CD4-positive, alpha-beta T cell treated with Interleukin-10 for 1 hour (primary cell): ENCODE measurements at places on chromosomes 3 and 15.

- DNase-seq = no peak
Measured at GRCh38 chr3:113660458-113660857, 36.0 kb downstream of the USF3 start.

- peak; percentile 14 for DNase-seq
Measured at GRCh38 chr3:153442799-153443487, 280.9 kb downstream of the RAP2B start.

DNA sequence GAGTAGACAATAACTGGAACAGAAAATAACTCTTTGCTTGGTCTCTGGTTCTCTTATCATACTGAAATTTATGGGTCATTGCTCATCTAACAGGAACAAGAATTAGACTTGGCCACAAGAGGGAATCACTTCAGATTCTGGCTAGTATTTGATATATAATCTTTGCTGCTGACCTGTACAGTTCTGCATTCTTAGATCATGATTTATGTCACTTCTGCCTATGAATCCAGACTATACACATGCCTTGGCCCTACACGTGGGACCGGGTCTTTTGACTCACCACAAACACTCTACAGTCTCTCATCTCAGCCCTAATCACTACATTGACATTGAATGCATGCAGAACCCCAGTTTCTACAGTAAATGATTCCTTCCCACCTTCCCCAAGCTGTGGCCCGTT is 162.5 kb upstream of the SOX2 start:
- DNase-seq = no peak

- DNase-seq = no peak
Measured at GRCh38 chr3:99319450-99319849, 318.9 kb upstream of the COL8A1 start.

DNA sequence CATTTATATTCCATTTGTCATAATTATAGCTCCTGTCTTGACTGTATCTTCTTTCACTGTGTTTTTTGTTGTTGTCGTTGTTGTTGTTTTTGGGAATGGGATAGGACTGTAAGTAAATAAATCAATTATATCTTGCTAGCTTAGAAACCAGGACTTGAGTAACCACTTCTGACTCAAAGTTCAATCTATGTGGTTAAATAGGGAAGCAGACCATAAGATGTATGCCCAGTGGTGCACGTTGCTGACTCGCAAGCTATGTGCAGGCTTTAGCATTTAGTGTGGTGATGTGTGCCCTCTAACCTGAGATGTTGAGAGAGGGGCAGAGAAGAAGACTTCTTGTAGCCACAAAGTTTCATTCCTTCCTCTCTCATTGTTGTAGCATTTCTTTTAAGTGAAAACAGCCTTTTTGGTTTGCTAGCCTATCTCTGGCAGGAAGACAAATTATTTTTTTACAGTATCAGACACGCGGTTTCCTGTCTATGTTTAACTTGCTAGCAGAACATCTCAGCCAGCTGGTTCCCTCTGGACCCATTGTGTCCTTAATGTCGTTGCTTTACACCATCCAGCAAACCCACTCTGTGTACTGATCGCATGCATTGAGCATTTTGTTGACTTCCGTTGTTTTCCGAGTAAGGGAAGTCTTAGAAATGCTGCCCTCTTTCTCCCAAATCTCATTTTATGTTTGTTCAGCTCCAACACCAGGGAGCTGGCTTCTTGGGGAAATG is 52.1 kb downstream of the TGFBR2 start:
- peak; percentile 70 for DNase-seq

DNA sequence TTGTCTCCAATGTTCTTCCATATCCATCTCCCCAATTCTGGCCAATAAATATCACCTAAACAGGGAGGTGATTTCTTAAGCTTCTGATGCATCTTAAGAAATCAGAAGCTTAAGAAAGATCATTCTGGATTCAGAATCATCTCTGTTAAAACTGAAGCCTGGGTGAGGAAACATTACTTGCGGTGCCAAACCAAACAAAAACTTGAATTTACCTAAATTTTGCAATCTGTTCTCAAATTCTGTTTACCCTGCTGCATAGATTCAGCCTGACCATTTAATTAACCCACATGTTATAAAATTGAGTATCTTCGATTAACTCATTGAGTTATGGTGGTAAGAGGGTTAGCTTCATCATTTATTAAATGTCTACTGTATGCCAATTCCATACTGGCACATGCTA is 204.4 kb upstream of the ZNF385D start:
- no peak for DNase-seq

GRCh38 chr3:119810018-119810435 is 28.1 kb downstream of the NR1I2 start:
- DNase-seq = peak; percentile 53

DNA sequence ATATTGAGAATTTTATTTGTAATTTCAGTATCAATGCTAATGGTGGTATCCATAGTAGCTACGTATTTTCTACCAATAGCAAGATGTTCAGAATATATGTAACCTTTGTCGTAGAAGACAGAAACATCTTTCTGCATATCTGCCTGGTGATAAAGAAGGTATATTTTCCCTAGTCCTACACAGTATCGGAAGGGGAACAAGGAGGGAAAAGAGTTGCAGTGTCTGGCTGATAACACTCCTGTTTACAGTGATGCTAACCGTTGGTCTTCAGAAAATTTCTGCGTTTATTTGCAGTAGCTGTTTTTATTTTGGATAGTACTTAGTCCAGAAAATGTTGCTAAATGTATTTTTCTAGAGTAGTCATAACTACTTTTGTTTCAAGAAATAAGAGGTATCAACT is 25.2 kb downstream of the TSC22D2 start:
- DNase-seq = no peak

GRCh38 chr3:170689893-170690660 is 104.2 kb upstream of the SLC7A14 start:
- peak; percentile 8 for DNase-seq

DNA sequence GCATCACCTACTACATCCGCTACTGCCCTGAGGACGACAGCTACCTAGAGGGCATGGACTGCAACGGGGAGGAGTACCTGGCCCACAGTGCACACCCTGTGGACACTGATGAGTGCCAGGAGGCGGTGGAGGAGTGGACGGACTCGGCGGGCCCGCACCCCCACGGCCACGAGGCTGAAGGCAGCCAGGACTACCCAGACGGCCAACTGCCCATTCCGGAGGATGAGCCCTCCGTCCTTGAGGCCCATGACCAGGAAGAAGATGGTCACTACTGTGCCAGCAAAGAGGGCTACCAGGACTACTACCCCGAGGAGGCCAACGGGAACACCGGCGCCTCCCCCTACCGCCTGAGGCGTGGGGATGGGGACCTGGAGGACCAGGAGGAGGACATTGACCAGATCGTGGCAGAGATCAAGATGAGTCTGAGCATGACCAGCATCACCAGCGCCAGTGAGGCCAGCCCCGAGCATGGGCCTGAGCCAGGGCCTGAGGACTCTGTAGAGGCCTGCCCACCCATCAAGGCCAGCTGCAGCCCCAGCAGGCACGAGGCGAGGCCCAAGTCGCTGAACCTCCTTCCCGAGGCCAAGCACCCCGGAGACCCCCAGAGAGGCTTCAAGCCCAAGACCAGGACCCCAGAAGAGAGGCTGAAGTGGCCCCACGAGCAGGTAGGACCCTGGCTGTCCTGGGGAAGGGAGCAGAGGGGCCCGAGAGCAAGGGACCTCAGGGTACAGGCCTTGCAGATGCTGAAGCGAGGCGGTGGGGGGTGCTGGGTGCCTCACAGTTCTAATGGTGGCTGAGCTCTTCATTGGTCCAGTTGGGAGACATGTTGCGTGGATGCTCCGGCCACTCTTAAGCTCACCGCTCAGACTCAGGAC is 168.6 kb downstream of the APBA2 start:
- DNase-seq = no peak

GRCh38 chr3:182436547-182436946 is 356.8 kb upstream of the ATP11B start:
- no peak for DNase-seq

DNA sequence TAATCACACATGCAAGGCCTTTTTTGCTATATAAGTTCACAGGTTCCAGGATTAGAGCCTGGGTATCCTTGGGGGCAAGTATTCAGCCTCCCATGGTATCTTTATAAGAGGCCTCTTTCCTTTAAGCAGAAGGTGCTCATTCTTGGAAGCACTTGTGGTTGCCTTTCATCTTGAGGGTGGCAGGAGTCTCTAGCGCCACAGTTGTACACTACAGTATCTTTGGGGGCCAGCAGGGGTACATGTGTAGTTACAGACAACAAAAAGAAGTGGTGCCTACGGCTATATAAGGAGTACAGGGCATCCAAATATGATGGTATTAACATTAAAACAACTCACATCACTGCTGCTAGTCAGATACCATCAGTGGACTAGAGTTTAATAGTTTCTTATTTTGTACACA is 62.1 kb downstream of the CCR1 start:
- DNase-seq = no peak

- DNase-seq = no peak
Measured at GRCh38 chr15:31485911-31486461, 159.4 kb downstream of the KLF13 start.

DNA sequence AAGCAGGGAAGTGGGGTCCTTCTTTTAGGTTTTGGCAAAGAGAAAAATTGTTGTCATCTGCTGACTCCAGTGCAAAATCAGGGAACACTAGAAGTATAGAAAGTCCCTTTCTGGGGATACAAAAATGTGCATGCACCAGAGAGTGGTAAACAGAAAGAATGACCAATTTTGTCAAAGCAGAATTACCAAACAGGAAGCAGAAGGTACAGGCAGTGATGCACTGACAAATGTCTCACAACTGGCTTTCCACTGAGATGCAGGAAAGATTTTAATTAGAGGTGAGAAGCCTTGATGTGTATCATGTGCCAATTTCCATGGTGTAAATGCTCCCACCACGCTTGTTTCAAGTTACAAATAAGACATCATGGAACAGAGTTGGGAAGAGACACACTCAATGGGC is 66.0 kb downstream of the TRIM69 start:
- DNase-seq = no peak

DNA sequence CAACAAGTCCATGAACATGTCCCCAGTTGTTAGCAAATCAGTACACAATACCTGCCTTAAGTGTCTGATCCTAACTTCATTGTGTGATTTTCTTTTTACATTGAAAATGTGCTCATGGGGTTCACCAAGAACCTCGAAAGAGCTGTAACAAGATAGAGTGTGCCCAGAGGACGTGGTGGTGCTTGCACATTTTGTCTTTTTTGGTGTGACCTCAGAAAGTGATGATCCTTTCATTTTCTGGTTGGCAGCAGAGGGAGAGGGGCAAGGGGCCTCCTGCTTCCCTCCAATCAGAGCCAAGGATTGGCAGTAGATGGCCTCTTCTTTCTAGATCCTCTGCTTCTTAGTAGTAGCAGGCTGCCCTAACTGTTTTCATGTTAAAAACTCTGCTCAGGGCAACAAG is 176.4 kb downstream of the OPA1 start:
- DNase-seq = no peak

GRCh38 chr3:77475507-77475906 is 435.6 kb downstream of the ROBO2 start:
- no peak for DNase-seq

- no peak for DNase-seq
Measured at GRCh38 chr3:104554425-104554824, 812.3 kb upstream of the ALCAM start.

GRCh38 chr15:96701443-96701842 is 370.9 kb downstream of the NR2F2 start:
- no peak for DNase-seq

DNA sequence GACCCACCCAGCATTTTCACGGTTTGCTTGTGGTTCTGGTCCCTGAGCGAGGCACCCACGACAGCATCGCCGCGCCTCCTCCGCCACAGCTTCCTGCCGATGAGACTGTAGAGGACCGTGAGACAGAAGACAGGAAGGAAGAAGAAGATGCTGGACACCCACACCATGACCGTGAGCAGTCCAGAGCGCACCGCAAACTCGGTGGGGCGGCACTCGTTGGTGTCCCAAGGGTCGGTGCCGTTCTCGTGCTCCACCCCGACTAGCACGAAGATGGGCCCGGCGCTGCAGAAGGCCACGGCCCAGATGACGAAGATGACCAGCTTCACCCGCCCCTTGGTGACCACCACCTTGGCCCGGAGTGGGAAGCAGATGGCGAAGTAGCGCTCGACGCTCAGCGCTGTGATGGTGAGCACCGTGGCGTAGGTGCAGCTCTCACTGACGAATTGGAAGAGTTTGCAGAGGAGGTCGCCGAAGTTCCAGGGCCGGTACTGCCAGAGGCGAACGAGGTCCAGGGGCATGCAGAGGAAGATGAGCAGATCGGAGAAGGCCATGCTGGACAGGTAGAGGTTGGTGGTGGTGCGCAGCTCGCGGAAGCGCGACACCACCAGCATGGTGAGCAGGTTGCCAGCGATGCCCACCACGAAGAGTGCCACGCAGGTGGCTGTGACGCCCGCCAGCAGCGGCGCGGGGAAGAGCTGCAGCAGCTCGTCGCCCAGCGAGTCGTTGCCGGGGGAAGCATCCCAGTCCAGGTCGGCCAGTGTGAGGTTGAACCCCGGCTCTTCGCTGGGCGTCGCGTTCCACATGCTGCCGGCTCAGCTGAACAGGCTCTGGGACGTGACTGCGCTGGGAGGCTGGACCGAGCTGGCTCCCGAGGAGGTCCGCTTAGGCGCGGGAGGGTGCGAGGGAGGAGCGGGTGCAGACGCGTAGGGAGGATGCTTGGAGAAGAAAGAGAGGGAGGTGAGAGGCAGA is at the start of gene GHSR:
GHSR (minus strand) TSS at position 846 of the 969 bp plus-strand sequence; CDS start at position 803, 43 bp downstream.
- peak; percentile 13 for DNase-seq

DNA sequence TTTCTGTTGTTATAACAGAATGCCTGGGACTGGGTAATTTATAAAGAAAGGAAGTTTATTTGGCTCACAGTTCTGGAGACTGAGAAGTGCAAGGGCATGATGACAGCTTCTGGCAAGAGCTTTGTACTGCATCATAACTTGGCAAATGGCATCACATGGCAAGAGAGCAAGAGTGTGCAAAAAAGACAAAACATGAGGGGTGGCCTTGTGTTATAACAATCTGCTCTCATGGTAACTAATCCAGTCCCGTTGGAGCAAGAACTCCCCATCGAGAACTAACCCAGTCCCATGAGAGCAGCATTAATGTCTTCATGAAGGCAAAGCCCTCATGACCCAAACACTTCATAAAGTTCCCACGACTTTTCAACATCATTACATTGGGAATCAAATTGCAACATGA is 23.2 kb downstream of the SCN11A start:
- no peak for DNase-seq
